ENCODE measurements at places on chromosomes 6 and 20.

DNA sequence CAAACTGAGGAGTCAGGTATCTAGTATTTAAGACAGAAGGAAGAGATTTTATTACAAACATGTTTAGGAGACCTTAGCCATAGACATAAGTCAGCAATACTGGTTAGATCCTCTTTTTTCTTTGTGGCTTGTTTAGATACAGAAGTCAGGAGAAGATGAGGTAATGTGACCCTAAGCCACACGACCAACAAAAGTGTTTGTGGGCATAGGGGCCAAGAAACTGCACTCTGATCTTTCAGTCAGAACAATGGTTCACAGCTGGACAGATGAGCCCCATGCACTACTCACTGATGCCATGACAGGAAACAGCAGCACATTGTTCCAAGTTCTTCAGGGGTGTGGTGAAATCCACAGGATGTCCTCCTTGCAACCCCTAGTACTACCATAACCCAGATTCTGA lies 238.5 kb upstream of the RAB32 start:
- no peak for DNase-seq

DNA sequence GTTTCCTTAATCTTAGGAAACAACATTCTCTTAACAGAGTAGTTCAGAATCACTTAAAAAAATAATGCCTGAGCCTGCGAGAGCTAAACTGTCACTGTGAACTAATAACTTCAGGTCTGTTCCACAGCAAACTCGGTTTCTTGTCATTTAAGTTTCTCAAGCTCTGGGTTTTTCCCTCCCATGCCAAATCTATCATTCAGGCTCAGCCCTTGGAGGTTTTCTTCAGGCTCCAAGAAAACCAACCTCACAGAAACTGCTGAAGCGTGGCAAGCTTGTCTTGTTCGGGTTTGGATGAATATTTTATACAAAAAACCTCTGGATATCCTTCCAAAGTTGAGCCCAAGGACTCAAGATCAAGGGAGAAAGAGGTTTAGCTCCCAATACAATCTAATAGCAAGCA lies 99.7 kb upstream of the SNX9 start:
- DNase-seq, result no peak

- no peak for DNase-seq
Observed at GRCh38 chr6:34489207-34489805, 23.4 kb downstream of the PACSIN1 start.

GRCh38 chr6:134288538-134289203 lies 29.2 kb downstream of the SGK1 start:
- peak; percentile 10 for DNase-seq

DNA sequence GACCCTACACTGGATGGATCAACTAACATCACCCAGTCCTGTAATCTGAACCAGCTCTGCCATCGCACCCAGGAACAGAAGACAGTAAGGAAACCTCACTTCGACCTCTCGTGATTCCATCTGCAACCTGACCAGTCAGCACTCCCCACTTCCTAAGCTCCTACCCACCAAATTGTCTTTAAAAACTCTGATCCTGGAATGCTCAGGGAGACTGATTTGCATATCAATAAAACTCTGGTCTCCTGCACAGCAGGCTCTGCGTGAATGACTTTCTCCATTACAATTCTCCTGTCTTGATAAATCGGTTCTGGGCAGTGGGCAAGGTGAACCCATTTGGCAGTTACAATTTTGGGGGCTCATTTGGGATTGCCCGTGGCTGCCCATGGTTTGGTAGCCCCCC lies 18.3 kb upstream of the AGPAT4 start:
- no peak for DNase-seq

GRCh38 chr20:8194721-8195120 lies 62.7 kb downstream of the PLCB1 start:
- no peak for DNase-seq

DNA sequence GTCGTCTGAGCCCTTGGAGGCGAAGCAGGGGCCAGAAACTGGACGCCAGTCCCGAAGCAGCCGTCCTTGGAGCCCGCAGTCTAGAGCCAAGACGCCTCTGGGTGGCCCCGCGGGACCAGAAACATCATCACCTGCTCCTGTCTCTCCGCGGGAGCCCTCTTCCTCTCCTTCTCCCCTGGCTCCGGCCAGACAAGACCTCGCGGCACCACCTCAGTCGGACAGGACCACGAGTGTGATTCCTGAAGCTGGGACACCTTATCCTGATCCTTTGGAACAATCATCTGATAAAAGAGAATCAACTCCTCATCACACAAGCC lies 416 bp downstream of the RSPH4A start:
- DNase-seq, result peak; percentile 9
